Stimulated activated naive CD8-positive, alpha-beta T cell treated with anti-CD3 and anti-CD28 coated beads, Interleukin-15, amount 100 ng/mL, for 72 hours (primary cell): ENCODE measurements at places on chromosomes 5 and 9.

GRCh38 chr9:120643061-120643460, 63.1 kb upstream of the CDK5RAP2 start:
- DNase-seq, result no peak

GRCh38 chr5:122908662-122909061, 63.2 kb downstream of the SNX24 start:
- DNase-seq, result no peak

DNA sequence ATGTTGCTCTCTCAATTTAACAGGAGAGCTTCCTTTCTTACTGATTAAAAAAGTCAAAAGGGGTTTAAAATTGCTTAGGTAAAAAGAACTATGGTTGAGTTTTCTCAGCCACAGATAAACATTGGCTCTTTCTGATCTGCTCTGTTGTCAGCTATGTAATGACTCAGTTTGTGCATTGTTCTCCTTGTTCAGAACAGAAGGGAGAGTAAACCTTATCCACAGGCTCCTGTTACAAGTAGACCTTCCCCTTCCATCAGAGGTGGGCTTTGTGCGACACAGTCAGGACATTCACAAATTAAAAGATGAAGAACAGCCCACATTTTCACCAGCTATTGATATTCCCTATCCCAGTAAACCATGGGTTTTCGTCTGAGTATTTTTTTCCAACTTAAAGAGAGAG, 236.3 kb upstream of the SEMA6A start:
- DNase-seq, result no peak

DNA sequence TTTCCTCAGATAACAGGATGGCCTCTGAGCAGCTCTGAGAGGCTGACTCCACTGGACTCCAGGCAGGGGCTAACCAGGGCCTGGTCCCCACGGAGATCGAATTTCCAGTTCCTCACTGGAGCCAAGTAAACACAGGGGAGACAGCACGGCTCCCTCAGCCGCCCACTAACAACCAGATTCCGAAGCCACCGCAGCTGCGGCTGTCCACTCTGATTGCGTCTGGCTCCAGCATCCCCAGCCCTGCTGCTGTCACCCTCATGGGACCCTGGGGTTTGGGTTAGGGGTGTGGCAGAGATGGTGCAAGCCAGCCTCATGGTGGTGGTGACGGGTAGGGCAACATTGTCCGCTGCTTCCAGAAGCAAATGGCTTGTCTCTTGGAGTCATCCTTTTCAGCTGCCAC, 172.6 kb downstream of the RGS3 start:
- no peak for DNase-seq

DNA sequence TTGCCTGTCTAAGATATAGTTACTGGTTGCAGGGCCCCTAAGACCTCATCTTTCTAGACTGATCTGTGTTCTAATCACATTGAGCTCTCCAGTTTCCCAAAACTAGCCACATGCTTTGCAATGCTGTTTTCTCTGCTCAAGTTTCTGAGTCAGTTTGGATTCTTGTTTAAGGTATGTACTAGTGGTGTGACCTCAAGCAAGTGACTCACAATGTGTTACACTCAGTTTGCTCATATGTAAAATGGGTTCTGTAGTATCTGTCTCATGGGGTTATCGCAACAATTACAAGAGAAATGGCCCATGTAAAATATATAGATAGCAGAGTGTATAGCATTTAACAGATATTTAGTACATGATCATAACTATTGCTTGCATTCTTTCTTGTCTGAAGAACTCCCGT, 153.1 kb upstream of the ELL2 start:
- DNase-seq, result no peak

- no peak for DNase-seq
Measured at GRCh38 chr5:176171171-176171760, 67.0 kb upstream of the SIMC1 start.

GRCh38 chr9:131138676-131139075, 13.3 kb downstream of the NUP214 start:
- no peak for DNase-seq

- DNase-seq, result no peak
Measured at GRCh38 chr5:89849830-89850512, 559.6 kb downstream of the CETN3 start.

DNA sequence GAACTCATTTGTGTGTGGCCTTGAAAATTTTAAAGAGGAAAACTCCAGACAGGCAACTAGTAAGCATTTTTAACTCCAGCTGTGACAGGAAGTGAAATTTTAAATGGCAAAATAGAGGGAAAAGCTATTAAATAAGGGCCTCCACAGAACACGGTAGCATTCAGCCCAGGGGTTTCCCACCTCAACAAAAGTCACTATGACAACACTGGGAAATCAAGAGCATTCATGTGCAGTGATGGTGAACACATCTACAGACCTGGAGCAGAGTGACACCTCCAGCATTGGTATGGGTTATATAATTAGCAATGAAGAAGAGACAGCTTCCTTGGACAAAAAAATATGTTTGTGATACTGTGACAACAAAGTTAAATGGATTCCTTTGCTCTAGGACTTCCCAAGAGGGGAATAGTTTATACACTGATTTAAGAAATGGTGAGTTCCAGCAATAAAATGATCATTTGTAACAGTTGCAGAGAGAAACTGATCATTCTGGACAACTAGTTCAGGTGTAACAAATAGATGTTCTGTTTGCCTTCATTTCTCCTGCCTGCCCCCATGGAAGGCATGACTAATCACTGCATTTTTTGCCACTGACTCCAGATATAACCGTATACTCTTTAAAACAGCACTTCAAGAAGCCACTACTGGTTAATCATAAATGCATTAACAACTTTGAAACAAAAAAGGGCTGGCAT, 93.3 kb upstream of the SLC44A1 start:
- no peak for DNase-seq

DNA sequence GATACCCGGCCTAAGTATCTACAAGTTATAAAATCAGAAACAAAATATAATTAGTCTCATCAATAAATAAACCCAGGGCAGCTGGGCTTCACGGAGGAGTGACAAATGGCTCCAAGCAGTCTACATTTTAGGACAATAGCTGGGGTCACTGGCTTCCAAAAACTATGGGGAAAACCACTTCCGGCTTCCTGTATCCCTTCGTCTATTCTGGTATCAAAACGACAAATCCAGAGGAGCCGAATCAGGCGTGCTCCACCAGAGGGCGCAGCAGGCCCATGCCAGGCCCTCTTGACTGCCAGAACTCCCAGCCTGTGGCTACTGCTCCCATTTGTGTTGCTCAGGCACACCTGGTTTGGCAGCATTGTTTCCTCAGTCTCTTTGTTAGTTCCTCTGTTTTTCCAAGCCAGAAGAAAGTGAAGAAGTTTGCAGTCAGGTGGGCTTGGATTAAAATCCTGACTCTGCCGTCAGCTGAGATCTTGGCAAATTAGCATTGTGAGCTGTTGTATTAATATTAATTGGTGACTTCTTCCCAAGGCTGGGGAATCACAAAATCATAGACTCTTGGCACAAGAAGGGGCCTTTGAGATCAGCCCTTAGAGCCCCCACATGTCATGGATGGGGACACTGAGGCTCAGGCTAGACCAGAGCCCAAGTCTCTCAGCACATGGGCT, 11.6 kb upstream of the RAB14 start:
- DNase-seq, result peak; percentile 70

DNA sequence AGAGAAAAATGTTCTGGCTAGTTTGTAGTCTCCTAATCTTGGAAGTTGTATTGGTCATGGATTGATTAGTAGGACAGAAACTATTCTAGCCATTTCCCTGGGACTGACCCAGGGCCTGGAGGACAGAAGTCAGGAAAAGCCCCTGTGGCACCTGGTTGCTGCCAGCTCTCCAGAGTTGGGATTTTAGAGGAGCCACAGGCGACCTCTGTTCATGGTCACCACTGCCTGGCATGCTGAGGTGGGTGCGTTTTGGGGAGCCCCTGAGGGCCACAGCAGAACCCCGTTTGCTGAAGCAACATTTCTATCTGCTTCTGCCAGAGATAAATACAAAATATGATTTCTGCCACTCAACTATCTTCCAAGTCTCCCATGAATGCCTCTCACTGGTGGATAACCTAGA, 7.6 kb upstream of the MAPK9 start:
- DNase-seq, result no peak

GRCh38 chr5:124860291-124860655, 113.8 kb upstream of the ZNF608 start:
- DNase-seq, result no peak

DNA sequence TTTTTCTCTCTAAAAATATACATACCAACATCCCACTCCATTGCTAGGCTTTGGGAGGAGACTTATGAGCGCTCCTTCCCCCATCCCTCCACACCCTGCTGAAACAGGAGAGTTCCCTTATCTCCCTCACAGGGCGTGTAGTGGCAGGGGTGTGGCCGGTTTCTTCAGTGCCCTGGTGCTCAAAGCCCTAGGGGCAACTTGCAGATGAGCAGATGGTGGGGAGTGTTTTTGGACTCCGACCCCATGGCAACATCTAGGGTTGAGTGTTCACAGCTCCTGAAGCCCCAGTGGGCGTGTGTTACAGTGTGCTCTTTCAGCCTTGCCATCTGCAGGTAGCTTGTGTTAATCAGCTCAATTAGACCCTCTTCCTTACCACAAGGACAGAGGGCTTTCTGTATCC, 409.5 kb downstream of the MAT2B start:
- DNase-seq, result no peak

- DNase-seq, result no peak
Measured at GRCh38 chr5:17187786-17188170, 29.7 kb upstream of the BASP1 start.

DNA sequence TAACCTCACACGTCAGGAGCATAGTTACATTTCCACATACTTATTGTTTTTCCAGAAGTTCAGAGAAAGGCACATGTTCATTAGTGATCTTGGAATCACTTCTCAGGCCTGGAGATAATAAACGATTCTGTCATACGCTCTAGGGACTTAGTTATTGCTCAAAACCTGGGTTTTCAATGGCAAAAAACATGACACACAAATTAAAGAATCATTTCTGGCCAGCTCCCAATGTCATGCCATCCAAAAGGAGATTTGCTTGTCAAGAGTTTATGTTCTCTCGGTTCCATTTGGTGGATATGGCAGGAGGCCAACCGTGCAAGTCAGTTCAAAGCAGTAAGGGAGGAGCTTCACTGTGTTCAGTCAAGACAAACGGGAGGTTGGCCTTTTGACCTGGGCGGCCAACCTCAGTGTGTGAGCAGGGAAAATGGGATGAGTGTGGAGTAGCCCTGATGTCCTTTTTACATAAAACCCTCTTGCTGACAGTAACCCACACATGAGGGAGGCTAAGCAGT, 123.4 kb downstream of the NXNL2 start:
- DNase-seq, result no peak

- no peak for DNase-seq
Measured at GRCh38 chr9:105242557-105242956, 1.9 kb upstream of the SLC44A1 start.

DNA sequence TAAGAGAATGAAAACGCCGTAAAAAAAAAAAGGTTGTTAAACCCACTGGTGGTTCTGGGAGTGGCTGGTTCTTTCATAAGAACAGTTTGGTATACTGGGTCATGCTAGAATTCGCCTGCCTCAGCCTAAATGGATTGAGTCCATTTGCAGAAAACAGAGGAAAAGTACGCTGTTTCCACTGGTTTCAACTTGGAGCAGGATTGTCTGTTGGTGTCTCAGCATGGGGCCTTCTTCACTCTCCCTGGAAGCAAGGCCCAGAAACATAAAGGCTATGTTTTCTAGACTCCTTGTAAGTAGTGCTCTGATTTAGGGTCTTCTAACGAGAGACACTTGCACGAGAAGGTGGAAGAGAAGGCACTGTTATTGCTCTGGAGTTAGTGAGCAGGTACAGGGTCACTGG, 116.9 kb upstream of the MTAP start:
- DNase-seq, result no peak

DNA sequence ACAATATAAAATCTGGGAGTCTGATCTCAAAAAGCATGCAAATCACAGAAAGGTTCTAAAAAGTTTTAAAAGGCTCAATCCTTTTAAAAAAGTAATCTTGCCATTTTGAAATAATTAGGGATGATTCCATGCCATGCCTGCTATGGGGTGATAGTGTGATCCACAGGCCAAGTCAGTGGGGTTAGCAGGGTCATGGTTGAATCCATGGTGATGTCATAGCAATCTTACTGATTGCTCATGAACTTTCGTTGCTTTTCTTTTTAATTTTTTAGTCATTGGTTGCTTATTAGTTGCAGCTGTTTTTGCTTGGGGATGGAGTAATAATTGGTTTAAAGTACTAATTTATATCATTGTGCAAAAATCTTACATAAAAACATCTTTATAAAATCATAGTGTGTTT, 485.0 kb downstream of the ENC1 start:
- DNase-seq, result no peak

DNA sequence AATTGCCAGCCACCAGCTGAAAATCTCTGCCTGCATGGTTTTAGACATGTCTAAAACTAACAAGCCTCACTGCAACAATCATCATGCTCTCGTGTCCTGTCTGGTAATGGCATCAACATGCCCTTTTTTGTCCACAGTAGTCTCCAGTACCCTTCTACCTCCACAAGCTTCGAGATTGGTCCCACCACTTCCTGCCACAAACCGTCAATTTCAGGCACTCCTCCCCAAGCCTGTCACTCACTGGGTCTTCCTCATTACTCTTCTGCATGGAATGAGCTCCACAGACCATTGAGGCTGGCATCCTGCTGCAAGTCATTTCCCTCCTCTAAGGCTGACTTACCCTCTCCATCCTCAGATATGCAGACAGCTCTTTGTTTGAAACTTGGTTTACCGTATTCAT, 9.0 kb downstream of the LPAR1 start:
- no peak for DNase-seq

DNA sequence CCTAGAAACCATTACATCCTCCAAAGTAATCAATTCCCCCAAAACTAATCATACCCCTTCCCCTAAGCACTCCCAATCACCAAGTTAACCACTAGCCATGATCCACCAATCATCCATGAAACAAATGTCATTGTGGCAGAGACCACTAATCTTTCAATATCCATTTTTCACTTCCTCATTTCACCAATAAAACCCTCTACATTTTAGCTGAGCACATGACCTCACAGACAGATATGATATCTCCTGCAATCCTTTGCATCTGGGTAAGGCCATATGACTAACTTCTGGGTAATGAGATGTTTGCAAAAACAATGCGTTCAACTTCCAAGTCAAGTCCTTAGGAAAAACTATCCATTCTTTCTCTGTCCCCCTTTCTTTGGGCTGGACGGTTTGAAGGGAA, 20.7 kb downstream of the OR2S2 start:
- DNase-seq, result no peak

GRCh38 chr9:124593651-124594058, 86.5 kb upstream of the NR5A1 start:
- DNase-seq, result no peak

DNA sequence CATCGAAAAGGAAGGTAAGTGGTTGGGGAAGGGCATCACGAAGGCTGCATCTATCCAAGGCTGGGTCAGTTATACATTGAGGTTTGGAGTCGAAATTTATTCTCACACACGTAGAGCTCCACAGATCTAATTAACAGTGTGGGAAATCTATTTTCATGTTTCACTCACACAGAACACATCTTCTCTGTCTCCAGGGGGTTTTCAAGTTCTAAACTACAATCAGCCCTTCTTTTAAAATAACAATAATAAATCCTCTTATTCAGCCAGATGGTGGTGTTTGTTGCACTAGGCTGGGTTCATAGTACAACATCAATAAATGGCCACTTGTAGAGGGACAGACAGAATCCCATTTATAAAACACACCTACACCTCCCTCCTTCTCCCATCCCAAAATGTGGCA, 174.5 kb upstream of the KLF9 start:
- no peak for DNase-seq
